Transverse colon (tissue), 4 donors: ENCODE measurements at places on chromosomes 4 and X. TPM values are rescaled to one million over a fixed set of nuclear protein-coding genes. Genes with fewer than 3 reads are reported as not detected.

- DNase-seq = no peak
These were observed 392.3 kb downstream of the CENPC start for GRCh38 chr4:67152976-67153375.

- no peak for DNase-seq
These were observed 656.8 kb downstream of the IQCM start for GRCh38 chr4:149158817-149159216.

DNA sequence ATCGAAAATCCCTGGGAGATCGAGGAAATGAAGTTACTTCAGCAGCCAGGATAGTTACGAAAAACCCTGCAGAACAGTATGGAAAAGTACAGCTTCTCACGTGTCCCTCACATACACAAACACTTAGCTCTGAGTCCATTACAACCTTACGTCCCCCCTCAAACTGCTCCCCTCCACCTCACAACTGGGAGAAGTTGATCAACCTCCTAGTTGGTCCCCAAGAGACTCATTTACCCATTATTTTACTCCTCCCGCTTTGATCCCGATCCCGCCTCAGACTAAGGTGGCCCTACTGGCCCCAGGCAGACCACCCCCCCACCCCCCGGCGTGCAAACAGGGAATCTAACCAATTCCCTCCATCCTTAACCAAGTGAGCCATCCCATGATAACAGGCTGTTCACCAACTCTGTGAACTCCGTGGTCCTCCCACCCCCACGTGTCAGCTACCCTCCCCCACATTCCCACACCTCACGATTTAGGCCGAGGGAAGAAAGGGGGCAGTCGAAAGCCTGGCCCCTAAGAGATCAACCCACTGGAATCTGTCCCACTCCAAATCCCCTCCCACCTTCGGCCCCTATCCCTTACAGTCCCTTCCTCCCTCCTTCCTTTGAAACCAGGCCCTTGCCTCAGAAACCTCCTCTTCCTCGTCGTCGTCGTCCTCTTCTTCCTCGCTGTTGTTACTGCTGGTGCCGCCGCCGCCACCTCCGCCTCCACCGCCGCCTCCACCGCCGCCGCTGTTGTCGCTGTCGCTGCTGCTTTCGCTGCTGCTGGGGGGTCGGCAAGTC lies 755 bp downstream of the ANKRD17 start:
- DNase-seq = no peak

- DNase-seq = no peak
These were observed 38.6 kb upstream of the TMEM131L start for GRCh38 chr4:153427363-153428071.

- DNase-seq = no peak
These were observed 53.5 kb upstream of the HPRT1 start for GRCh38 chrX:134406356-134407064.

- peak; percentile 66 for DNase-seq
These were observed 628 bp downstream of the MXD4 start for GRCh38 chr4:2261110-2261852.

GRCh38 chr4:184536065-184536880 lies 61.9 kb upstream of the IRF2 start:
- DNase-seq = peak; percentile 29

DNA sequence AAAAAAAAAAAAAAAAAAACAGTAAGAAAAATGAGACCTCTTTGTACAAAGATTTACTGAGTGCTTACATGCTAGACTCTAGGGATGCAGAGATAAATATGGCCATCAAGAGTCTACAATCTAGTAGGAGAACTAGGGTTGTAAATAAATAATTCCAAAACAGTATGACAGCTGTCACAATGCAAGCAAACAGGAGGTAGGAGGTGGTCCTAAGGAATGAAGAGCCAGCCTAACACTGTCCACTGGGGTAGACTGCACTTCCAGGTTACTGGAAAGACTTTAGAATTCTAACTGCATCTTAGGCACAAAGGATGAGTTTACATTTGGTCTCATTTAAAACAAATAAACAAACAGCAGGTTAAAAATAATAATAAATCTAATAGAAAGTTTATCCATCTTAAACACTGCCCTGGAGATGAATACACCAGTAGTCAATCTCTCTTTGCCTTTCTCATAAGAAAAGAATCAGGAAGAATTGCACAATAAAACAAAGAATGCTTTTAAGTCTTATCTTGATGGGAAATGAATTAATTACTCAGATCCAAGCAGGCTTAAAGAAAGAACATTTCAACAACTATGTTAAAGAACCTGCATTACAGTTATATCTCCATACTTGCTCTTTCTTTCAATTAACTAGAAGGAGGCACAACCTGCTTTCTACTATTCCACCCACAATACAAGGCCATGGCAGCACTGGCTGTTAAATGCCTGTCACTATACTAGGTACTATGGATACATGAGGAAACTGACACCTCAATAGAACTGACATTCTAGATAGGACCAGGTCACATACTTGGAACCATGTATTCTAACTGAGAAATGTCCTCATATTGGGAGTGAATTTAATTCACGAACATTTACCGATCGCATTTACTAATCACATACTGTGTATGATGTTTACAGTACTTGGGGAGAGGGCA lies 12.7 kb downstream of the ADGRA3 start:
- no peak for DNase-seq

GRCh38 chrX:33307911-33308354 lies 96.6 kb upstream of the DMD start:
- no peak for DNase-seq

DNA sequence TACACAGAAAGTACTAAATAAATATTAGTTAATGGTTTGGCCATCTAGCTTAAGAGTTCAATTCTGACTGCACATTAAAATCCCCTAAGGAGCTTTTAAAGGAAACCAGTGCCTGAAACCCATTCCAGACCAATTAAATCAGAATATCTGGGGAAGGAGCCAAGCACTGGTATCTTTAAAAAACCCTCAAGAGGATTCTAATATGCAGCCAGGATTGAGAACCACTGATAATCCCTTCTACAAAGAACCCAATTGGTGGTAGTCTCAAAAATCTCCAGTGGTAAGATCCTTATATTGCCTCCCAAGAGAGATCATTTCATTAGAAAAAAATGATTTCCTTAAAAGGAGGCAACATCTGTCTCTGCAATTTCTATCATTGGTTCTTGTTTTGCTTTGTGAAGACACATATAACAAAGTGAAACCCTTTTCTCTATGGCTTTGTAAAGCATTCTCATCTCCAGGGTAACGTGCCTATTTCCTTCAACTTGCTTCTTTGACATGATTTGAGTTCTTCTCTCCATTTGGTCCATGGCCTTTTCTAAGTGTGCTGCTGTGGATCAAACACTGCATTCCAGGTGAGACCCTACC lies 3.5 kb downstream of the GPR34 start:
- DNase-seq = no peak

GRCh38 chr4:123298261-123298660 lies 98.3 kb upstream of the SPRY1 start:
- DNase-seq = no peak

DNA sequence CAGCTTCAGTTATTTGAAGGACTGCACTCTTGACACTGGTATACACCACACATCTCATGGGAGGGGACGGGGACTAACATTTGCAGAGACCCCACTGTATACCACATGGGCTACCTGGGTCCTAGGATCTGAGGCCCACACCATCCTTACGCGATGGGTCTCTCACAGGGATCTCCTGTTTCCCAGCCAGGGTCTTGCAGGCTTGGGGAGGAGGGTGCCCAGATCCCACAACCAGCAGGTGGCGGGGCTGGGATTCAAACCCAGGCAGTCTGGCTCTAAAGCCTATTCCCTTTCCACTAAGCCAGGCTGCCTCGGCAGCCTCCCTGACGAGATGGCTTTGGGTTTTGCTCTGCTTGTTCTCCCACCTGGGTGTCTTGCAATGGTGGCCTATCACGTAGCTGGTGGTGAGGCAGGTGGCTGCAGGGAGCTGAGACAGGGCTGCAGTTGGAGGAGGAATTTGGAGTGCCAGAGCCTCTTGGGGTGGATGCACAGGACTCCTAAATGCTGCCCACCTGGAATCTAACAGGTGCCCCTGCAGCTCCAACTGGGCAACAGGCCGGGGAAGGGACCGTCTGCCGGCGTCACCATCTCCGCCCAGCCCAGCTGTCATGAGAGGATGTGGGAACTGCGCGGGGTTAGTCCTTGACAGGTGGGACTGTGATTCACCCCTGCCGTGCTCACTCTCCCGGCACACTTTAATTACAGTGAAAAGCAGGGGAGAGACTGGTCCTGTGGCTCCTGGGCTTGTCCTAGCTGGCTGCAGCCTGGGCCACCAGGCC lies 110.7 kb downstream of the PSAPL1 start:
- no peak for DNase-seq

GRCh38 chr4:170391066-170391740 lies 301.4 kb upstream of the AADAT start:
- no peak for DNase-seq

DNA sequence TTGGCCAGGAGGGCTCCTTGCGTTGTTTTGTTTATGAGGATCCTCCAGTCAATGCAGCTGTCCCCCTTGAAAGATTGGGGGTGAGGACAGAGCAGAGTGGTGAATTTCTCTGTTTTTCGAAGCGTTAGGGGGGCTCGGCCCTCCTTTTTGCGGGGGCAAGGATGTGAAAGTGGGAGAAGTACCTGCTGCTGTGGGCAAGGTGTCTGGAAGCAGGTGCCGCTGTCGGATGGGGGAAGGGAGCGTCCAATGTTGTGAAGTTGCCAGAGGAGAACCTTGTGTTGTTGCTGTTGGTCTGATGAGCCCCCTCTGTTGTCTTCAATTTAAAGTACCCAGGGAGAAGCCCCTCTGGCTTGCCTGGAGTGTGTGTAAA lies 613 bp downstream of the GLRB start:
- no peak for DNase-seq

- DNase-seq = no peak
These were observed 14.0 kb upstream of the SHROOM4 start for GRCh38 chrX:50827996-50828395.

DNA sequence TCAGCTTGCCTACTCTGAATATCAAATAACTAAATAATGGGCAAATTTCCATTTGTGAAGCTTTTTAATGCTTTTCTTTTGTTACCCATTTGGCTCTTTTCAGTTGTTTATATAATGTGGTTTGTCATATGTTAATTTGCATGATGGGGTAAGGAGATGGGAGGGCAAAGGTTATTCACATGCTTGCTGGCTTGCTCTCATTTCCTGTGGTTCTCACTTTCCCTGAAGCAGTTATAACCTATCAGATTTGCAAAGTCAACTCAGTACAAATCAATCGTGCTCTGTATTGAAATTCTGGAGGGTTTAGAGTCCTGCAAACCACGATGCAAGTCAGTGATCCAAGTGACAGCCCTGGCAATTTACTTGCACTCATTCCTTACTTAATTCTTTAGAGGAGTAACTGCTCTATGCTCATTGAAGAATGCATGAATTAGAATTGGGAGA lies 711.2 kb downstream of the ADGRL3 start:
- no peak for DNase-seq

GRCh38 chr4:123364906-123365305 lies 31.7 kb upstream of the SPRY1 start:
- DNase-seq = no peak

DNA sequence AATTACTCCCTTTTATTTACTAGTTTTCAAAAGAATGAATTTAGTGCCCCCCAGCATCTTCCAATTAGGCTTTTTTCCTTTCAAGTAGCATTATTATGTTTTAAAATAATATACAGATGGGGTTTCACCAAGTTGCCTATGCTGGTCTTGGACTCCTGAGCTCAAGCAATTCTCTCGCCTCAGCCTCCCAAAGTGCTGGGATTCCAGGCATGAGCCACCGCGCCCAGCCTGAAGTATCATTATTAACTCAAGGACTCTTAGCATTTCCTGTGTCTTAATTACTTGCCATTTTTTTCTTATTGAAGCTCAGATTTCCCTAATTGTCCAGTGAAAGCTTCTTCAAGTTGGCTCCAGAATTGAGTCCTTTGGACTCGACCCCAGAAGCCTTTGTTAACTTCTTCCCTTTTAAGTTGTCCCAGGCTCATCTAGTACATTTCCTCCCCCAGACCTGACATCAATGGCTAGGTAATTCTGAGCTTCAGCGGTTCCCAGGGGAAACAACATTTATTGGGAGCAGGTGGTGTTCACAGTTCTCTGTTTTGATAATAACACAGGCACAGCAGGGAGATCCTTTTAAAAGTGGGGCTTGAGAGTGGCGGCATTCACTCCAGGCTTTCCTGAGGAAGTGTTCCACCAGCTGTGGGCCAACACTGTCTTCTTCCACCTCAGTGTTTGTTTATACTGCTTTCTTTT lies 10.0 kb downstream of the SAT1 start:
- no peak for DNase-seq

DNA sequence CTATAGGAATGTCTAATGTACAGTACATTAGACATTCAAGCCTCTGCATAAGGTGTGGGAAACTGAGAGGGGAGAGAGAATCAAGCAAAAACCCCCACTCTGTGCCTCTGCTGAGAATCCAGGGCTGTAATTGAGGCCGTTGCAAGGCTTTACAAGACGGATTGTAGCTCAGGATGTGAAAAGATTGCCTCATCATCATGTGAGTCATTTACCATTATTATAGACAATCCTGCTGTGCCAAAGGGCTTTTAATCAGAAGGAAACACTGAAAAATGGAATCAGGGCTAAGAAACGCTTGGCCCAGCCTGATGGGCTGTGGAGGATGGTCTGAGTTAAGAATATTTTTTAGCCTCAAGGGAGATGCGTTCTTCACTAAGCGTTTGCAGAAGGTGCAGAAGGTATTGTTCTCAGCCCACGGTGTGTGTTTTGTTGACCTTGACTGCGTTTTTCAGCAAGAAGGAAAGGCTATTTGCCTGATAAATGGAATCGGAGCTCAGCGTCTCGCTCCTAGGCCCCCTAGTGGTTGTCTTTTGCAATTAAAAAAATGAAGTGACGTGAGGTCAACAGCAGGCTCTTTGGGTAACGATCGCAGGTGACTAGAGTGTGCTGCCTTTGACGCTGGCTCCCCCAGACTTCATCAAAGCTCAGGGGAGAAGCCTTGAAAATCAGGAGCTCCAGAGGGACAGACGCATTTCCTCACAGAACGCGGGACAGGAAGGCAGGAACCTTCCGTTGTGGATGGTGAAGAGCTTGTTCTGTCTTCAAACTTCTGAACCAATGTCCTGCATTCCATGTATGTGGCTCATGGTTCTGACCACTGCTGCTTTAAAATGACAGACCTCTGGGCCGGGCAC lies 18.1 kb upstream of the CHRNA9 start:
- DNase-seq = peak; percentile 65

GRCh38 chr4:48022192-48022799 lies 5.7 kb downstream of the NIPAL1 start:
- no peak for DNase-seq

DNA sequence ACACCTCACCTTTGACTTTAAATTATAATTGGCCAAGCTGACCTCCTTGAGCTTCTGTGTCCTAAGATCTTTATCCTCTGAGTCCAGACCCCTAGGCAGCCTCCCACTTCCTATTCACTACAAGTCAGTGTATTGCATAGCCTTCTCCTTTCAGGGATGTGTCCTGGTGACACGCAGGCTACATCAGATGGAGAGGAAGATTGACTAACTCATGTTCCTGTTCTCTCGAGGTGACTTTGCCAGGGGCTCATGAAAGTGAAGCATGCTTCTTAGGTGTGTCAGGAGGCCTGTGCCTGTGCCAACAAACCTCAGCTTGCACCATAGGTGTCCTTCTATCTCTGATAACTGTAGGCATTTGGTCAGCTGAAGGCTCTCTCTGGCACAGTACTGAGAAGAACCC lies 195.7 kb upstream of the HS3ST1 start:
- no peak for DNase-seq

Gene ARHGAP6
- total RNA-seq = 5.7 TPM

Gene TRIM2
- total RNA-seq = 86.0 TPM

Gene ZAR1
- not detected for total RNA-seq

Gene NALF2
- 0.48 TPM for total RNA-seq

Gene UGT2B11
- total RNA-seq = not detected
